ENCODE measurements at places on chromosomes 7 and 10.

- DNase-seq = no peak
These were observed 50.6 kb downstream of the PARD3 start for GRCh38 chr10:34764472-34764946.

DNA sequence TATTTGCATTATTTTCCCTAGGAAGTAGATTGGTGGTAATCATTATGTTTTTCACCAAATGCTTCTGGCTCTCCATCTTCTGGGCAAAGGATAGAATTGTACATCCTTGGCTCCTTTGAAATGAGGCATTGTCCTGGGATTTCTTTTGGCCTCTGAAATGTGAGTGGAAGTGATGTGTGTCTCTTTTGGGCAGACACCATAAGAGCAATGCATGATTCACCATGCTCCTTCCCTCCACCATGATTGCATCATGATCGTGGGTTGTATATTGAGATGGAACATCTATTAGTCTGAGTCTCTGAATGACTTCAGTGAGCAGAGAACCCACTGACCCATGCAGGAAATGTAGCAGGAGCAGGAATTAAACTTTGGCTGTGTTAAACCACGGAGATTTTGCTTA is 49.2 kb downstream of the ADRA2A start:
- DNase-seq = no peak

DNA sequence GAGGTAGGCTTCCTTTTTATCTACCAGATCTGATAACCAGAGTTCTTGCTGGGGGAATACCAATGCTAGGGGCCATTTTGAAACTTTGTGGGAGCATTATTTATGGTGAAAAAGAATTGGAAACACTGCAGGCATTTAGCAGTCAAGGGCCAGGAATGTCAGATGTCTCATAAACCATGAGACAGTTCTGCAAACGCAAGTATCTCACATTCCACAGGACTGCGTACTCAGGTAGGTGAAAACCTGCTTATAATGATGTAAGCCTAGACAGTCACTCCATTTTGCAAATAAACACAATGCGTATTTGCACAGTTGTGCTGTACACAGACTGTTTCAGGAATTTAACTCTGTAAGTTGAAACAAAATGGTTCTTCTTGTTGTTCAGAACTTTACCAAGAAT is 33.9 kb downstream of the ECHDC3 start:
- no peak for DNase-seq

DNA sequence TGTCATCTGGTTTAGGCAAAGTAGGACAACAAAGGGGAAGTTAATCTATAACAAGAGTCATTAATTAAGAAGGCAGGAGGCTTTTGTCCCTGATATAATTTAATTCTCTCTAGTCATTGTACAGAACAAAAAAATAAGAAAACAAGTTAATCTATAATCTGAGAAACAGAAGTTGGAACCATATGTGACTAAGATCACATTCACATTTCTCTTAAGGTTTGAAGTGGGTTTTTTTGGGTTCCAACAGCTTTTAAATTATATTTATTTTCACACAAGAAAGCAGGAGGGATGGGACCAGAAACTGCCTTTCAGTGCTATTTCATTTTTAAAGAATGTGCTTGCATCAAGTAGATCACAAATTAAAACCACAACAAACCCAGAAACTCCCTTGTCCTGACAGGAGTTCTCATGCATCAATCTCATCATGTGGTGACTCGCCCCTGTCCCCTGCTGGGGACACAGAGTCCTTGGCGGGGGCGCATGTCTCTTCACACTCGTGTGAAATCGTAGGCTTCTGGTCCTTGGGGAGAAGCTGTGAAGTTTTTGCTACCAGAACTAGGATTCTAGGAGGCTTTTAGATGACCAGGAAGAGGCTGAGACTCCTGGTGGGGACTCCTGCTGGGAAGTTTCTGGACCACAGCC is 10.1 kb upstream of the OPN4 start:
- DNase-seq = peak; percentile 53

GRCh38 chr7:87566311-87566900 is 34.3 kb downstream of the ABCB1 start:
- DNase-seq = no peak

- DNase-seq = no peak
These were observed 714.5 kb upstream of the POT1 start for GRCh38 chr7:125644109-125644508.

DNA sequence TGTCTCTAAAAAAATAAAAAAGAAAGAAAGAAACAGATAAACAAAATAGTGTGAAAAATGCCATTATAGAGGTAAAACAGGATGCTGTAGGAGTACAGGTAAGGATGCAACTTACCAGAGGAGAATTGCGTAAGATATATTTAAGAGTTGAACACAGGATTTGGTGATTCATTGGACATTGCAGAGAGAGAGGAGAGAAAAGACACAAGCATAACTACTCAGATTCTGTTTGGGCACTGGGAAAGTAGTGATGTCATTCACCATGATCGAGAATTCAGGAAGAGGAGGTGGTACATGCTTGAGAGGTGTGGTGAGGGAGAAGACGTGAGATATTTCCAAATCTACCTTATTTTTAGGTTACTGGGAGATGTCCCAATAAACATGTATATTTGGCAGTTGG is 97.6 kb downstream of the AASS start:
- DNase-seq = no peak

- DNase-seq = no peak
These were observed 297.8 kb downstream of the WDR11 start for GRCh38 chr10:121148921-121149320.

DNA sequence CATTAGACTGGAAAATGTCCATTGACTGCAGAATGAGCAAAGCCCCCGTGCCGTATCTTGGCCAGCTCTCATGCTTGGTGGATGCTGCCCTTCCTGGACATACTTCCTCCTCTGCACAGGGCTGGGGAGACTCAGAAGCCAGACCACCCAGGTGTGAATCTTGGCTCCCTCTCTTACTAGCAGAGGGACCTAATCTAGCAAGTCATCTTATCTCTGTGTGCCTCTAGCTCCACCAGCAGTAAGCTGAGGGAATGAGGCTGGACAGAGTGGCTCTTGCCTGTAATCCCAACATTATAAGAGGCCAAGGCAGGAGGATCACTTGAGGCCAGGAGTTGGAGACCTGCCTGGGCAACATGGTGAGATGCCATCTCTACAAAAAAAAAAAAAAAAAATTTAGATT is 173.8 kb upstream of the GHITM start:
- DNase-seq = peak; percentile 79

GRCh38 chr10:106311590-106311989 is 852.9 kb downstream of the SORCS1 start:
- DNase-seq = no peak

DNA sequence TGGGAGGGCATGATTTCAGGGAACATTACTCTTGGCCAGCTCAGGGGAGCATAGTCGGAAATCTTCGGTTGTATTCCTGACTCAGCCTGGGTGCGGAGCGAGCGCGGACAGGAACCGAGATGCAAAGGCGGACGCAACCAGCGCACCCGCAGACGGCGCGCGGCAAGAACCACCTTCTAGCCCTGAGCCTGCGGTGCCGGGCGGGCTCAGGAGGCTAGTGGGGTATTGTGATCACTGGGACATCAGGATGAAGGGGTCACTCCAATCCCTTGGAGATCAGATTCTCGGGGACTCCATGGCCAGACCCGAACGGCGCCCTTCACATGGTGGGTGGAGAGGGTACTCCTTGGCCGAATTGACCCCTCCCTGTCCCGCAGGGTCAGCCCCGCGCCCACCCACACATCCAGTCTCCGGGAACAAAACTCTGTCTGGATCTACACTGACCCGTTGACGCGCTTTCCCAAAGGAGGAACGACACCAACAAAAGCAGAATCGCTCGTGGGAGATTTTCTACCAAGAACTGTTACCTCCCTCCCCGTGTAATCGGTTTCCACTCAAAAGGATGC is 730.5 kb downstream of the ZWINT start:
- peak; percentile 53 for DNase-seq

DNA sequence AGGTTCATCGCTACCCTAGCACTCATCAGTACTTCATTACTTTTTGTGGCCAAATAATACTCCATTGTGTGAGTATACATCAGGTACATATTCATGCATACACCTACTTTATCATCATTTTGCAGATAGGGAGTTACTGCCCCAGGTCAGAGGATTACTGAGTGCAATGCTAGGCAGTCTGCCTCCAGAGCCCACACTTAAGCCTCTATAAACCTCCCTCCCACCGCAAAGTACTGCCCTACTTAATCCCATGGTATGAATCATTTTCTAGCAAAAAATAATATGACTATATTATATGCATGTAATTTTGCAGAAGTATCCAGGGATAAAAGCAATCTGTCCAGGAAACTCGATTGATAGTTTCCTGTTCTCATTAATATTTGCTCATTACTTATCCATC is 194.3 kb downstream of the GRID1 start:
- DNase-seq = no peak

DNA sequence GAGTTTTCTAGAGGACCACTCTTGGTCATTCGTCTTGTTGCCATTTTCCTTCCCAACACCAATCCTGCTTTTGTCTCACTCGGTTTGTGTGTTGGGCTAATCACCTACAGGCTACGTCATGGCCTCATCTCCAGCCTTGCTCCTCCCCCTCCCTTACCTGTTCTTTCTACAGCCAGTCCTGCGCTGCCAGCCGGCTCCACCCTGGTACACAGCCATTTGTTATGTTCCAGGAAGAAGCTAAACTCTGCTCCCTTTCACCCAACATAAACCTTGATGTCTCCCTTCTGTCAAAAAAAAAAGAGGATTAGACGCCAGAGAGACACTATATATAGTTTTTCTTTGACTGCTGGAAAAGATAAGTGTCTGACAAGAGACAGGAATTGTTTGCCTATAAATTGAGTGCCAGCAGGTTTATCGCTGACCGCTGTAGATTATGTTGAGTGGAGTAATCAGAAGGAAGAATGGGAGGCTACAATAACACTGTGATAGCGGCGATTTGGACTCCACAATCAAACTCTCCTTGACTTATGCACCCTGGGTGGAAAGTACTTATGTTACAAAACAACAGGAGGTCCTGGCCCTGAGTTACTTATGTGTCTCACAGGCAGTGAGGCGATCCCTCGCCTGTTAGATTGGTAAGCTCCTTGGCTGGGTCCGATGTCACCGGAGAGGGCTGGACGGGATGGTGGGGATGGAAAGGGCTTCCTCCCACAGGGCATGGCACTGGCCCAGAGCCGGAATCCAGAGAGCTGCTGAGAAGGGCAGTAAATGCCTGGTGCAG is 171.3 kb upstream of the BMPER start:
- DNase-seq = peak; percentile 63

DNA sequence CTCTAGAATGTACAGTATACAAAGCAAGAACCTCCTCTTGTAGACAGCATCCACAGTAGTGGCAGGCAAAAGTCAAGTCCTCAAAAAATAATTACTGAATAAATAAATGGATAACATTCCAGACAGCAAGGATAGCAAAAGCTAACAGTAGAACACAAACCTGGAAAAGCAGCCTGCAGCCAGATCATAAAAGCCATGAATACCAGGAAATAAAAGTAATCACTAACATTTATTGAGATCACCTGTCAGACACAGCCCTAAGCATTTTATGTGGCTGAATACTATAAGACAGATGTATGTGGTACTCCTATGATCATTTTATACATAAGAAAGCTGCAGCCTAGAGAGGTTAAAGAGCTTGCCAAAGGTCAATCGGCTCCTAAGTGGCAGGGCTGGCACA is 34.0 kb downstream of the CUL2 start:
- DNase-seq = no peak

GRCh38 chr10:62728479-62728878 is 76.0 kb upstream of the ADO start:
- DNase-seq = no peak

DNA sequence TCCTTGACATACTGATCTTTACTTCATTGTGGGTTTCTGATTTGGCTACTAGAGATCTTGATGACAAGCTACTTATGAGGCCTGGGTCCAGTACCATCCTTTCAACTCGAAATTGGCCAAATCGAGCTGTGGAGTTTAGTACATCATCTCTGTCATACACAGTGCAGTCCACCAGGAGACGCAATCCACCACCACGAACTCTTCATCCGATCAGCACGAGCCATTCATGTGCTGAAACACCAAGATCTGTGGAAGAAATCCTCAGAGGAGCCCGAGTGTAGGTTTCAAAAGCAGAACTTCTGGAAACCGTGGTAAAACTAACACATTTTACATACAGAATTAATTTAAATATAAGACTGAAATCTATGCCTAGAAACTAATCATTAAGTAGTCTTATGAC is 14.2 kb downstream of the DNAJC9 start:
- DNase-seq = peak; percentile 27

- no peak for DNase-seq
These were observed 36.7 kb downstream of the LSM5 start for GRCh38 chr7:32453341-32454011.

- DNase-seq = peak; percentile 96
These were observed 399.5 kb upstream of the ANKRD30A start for GRCh38 chr10:36725581-36726520.

DNA sequence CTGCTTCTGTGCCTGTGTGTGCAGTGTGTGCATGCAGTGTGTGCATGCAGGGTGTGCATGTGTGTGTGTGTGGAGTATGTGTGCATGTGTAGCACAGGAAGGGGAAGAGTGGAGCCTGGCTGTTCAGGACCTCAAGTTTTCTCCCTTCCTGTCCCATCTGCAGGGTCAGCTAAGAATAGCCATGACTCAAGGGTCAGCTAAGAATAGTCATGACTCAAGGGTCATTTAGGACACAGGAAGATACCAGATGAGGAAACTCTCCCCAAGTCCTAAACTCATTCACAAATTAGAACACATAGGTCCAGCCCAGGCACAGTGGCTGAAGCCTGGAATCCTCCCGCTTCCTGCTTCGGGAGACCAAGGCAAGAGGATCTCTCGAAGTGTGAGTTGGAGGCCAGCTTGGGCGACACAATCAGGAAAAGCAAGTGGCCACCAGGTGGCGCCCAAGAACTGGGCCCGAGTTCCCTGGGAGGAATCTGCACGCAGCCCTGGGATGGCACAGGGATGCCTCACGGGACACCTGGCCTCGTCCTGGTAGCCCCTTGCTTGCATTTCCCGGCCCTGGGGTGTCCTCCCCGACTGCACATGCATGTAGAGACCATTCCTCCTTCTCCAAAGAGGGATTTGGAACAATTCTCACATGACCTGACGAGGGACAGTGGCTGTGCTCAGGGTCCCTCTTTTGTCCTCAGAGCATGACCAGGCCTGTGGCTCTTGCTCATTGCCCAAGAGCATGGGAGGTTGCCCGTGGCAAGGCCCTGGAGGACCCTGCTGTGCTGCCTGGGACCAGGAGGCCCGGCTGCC is 21.4 kb upstream of the VOPP1 start:
- DNase-seq = peak; percentile 76

DNA sequence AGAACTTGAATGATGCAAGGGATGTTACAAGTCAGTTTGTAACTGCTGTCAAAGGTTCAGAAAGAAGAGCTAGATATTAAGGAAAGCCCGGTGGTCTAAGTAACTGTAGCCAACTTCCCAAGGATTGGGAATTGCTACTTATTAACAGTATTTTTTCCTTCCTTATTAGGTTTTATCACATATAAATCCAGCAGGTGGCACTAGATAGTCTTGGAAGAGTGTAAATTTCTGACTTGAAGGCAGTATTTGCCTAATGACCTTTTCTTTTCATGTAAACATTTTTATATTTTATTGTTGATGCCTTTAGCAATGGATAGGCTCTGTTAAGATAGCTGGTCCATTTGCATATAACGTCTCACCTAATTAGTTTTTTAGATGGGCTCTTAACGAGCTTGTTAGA is 51.2 kb downstream of the ANLN start:
- DNase-seq = peak; percentile 31

GRCh38 chr7:149281508-149282330 is 19.7 kb downstream of the ZNF783 start:
- no peak for DNase-seq

- DNase-seq = peak; percentile 29
These were observed 81.4 kb downstream of the LRRC4 start for GRCh38 chr7:127949769-127950222.

GRCh38 chr10:51658000-51658399 is 41.4 kb downstream of the CSTF2T start:
- no peak for DNase-seq

- no peak for DNase-seq
These were observed 2.1 kb downstream of the CAV1 start for GRCh38 chr7:116526897-116527296.
